ENCODE measurements at places on chromosomes 5 and 9.

DNA sequence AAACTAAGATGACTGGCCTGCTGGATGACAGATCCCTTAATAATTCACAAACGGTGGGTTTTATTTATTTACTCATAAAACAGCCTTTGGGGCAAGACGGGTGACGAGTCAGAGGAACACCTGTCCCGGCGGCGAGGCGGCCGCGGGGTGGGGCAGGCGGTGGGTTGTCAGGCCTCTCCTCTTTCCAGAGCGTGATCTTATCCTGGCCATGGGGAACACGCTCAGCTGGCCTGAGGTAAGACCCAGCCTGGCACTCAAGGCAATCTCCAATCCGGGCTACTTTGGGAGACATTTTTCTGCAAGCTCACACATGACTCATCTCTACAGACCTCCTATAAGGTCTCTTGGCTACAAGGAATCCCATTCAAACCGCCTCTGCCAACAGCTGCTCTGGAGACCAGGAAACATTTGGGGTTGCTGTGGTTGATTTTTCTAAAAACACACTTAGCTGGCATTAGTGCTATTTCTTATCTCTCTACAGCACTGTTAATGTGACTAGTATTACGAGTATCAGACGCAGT lies 6.3 kb downstream of the RAPGEF1 start:
- DNase-seq: peak; percentile 35

DNA sequence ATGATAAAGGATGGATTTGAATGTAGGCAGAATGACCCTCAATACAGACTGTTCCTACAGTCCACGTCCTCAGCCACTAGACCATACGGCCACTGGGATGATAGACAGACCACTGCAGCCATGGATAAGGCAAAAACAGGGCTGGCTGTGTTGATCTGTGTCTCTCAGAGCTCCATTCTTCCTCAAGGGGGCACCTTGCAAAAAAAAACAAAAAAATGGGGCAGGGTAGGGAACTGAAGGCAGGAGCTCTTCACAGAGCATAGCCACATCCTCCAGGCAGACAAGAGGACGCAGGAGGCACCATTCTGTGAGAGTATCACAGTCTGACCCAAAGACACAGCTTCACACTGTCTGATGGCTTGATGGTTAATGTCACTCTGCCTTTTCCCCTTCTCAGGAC lies 61.2 kb upstream of the GABRP start:
- no peak for DNase-seq

DNA sequence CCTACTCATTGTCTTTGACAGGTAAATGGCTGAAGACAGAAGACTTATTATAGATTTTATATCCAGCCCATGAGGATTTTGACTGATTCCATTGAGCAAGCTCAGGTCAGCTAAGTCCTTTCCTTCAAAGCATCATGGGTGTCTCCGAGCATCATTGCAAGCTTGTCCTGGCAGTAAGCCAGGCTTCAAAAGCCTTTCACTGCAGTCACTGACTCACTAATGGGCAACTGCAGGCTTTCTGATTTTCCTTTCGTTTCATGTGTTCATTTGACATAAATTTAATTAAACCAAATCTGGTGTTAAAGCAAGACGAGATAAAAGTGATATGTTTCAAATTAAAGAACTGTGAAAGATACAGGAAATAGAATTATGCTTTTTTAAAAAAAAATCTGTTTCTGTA lies 426.2 kb downstream of the ANXA1 start:
- no peak for DNase-seq

DNA sequence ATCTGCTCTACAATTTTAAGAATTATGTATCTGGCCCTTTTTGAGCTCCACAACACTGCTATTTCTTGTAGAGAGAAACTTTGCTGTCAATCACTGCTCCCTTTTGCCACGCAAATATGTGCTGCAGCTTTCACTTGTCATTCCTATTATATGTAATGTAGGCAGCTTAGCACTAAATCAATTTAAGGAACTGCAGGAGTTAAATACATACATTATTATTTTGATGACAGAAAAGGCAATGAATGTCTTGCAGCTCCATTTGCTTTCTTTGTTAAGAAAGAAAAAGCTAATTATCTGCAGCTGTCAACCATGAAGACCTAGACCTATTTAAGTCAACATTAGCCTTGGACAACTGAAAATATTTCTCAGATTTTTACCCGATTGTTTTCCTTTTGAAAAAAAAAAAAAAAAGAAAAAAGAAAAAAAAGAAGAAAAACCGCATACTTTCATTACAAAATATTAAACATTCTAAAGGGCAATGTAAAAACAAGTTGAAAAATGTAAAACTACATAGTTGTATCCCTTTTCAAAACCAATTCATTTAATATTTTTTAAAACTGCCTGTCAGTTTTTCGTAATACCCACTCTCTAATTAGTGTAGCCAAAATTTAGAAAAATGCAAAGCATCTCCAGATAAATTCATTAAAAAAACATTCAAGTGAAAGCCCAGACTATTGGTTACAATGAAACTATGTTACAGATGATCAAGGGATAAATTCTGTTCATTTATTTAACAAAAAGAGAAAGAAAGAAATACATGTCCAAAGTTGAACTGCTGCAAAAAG lies 57.2 kb downstream of the RFX3 start:
- no peak for DNase-seq

DNA sequence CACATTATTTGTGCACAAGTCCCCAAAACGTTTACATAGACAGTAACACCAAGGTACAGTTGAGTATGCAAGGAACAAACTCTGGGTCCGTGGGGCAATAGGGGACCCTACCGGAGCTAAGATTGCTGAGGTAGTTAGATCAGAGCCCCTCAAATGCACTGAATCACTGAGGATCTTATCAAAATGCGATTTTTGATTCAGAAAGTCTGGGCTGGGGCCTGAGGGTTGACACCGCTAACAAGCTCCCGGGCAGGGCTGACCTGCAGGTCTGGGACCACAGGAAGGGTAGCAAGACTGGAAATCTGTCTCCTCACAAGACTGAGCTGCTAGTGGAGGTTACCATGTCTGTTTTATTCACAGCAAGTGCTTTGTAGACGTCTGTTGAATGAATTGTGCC lies 1.8 kb upstream of the IL3 start:
- no peak for DNase-seq

DNA sequence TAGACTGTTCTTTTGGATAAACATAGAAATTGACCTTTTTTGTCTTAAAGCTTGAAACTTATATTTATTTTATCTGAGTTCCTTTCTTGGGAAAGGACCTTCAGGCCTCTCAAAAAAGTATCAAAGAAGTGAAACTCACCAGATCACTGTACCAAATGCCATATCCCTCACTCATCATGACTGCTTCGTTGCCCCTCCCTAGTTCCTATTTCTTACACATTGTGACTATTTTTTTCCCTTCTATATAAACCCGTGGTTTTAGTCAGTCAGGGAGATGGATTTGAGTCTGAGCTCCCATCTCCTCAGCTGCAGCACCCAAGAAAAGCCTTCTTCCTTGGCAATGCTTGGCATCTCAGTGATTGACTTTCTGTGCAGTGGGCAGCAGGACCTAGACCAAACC lies 129.4 kb downstream of the LPAR1 start:
- DNase-seq: no peak

DNA sequence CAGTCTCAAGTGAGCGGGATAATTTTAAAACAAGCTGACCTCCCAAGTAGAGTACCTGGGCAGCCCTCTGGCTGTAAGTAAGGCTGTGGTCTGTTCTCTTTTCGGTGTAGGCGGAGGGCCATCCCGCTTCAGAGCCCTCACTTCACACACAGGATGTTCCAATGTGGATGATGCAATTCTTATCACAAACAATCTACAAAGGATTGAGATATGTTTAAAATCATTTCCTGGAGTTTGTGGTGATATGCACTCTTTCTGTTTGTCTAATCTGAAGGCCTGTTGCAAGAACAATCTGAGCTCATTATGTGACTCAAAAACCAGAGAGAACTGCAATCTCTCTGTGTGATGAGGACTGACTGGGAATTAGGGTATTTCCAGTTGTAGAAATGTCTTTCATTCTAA lies 42.5 kb downstream of the ITGA2 start:
- no peak for DNase-seq

DNA sequence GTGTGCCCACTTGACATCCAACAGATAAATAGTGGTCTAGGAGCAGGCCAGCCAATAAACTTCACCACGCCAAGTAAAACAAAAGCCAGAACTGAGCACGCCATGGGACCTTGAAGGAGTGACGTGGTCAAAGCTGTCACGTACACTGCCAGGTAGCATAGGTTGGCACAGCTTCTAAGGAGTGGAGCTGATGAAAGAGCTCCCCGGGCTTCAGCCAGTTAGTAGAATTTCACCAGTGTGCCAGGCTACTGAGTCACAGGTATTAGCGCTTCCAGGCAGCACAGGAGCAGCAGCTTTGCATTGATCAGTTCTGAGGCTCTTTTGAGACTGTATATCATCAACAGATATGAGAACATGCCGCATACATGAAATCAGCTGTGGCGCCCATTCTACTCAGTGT lies 19.4 kb downstream of the VLDLR start:
- DNase-seq: no peak

DNA sequence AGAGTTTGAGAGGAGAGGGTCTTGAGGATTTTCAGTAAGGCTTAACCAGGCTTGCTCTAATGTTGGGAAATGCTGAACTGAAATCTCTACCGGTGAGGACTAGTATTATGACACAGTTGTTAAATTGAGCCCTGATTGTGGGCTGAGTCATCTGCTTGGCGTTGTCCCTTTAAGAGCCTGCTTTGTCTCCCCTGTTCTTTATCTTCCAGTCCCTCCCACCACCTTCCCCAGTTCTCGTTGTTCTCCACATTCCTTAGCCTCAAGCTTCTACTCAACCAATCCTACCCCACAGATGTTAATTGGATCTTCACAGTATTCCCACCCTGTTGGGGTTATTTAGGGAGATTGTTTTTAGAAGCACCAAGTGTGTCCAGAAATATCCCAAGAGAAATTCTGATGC lies 57.6 kb downstream of the ANKRD55 start:
- DNase-seq: no peak

DNA sequence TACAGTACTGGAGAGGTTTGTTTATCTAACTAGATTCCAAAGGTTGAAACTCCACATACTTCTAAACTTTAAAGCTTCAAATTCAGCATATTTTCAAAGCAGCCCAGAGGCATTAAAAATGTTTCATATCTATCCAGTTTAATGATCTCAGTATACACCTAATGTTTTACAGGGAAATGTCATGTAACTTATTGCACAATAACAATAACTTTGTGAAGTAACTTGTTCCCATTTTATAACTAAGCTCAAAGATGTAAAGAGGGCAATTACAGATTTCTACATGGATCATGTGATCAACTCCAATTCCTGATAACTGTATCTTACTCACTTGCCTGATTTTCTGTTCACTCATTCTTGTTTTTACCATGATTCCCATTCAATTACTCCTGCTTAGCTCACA lies 610.0 kb downstream of the TAF11L14 start:
- DNase-seq: no peak

DNA sequence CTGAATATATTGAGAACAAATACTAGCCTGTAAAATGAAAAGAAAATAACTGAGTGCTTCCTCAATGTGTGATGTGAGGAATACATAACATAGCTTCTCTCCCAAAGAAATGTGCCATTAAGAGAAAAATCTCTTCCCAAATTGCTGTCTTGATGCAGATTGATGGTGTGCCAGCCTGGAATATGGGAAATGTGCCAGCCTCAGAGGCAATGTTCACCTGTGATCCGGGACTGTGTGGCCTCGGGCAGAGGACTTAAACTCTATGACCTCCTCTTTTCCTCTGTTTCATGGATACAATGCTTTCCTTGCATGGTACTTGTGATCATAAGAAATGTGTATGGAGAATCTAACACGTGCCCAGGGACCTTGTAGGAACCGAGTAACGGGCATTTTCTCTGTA lies 370.9 kb downstream of the DIRAS2 start:
- no peak for DNase-seq

- no peak for DNase-seq
Observed at GRCh38 chr9:22650946-22651345, 204.3 kb downstream of the DMRTA1 start.

DNA sequence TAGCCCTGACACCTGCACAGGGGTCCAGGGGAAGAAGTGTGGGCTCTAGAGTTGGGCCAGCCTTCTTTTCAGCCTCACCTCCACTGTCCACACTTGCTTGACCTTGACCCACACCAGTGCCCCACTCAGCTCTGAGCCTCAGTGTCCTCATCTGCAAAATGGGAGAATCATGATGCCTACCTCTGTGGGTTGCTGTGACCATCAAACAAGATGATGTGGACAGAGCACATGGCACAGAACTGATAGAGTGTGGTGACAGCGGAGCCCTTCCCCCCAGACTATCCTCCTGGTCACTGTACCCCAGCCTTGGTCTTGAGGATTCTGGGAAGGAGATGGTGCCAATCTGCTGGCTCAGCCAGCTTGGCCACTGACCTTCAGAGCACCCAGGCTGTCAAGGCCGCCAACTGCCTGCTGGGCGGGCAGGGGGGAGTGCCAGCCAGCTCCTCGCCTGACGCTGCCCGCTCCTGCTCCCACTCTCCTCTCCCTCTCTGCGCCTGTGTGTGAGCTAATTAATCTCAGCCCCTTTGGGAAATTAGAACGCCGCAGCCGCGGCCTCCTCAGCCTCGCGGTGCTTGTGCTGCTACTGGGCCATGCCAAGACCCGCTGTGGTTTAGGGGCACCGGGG lies 16.7 kb downstream of the CXXC5 start:
- no peak for DNase-seq

DNA sequence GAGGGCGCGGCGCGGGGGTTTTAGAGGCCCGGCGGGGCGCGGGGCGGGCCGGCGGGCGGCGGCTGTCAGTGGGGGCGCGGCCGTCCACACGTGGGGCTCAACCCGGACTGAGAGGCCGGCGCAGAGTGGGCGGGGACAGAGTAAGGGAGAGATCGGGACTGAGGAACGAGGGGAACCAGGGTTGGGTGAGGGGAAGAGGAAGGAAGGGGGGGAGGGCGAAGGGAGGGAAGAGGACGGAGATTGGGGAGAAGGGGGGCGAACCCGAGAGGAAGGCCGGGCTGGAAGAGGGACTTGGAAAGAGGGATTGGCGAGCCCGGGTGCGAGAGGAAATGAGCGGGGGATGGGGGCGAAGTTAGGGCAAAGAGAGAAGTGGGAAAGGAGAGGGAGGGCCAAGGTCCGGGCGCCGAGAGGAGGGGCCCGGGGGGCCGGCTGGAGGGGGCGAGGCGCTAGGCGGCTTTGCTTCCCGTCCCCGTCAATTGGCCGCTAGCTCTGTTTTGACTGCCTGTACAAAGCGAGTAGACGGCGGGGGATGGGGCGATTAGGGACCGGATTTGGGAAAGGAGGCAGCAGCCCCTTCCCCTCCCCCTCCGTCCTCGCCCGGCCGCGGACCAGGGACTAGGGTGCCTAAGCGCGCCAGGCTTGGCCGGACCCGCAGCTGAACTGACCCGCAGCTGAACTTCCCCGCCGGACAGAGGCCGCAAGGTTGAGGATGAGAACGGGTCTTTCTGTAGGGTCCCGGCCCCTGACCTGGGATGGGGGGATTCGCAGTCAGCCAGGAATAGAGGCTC lies 399 bp upstream of the FBN2 start:
- DNase-seq: no peak

Data from activated T-helper 9 cell treated with anti-CD3 and anti-CD28 coated beads, Interleukin-2, amount 50 U/mL, for 16 hours (primary cell).